ENCODE measurements at places on chromosomes 1 and 21. TPM values are rescaled to one million over a fixed set of nuclear protein-coding genes. Genes with fewer than 3 reads are reported as not detected.

Gene HUNK
- total RNA-seq: not detected

Gene DIO1
- total RNA-seq: not detected

Gene LCE1E
- total RNA-seq: not detected

Gene TRNP1
- 52.2 TPM for total RNA-seq

Gene MSH4
- 0.08 TPM for total RNA-seq

Gene RIMS3
- 0.45 TPM for total RNA-seq

Gene KRTAP6-3
- not detected for total RNA-seq

Gene LMX1A
- total RNA-seq: not detected

Gene VPS45
- 31.1 TPM for total RNA-seq

Gene SAMSN1
- not detected for total RNA-seq

Gene KRTAP10-6
- total RNA-seq: not detected

Gene HTR1D
- total RNA-seq: 0.23 TPM

Gene SH2D1B
- total RNA-seq: 3.0 TPM

Gene FALEC
- total RNA-seq: not detected

Gene FMN2
- 2.6 TPM for total RNA-seq

Gene COL11A1
- total RNA-seq: 0.30 TPM

Gene RSPH1
- 0.08 TPM for total RNA-seq

Gene CD160
- total RNA-seq: not detected

Gene KLF17
- total RNA-seq: 0.34 TPM

Gene NIBAN1
- 76.5 TPM for total RNA-seq

Gene S100A9
- not detected for total RNA-seq

Gene ISG15
- total RNA-seq: 29.1 TPM

Gene FAM177B
- total RNA-seq: not detected

Gene ICOSLG
- 0.27 TPM for total RNA-seq

Gene CACNA1E
- total RNA-seq: 0.04 TPM

Gene BRINP2
- total RNA-seq: 1.5 TPM

Gene TMEM269
- total RNA-seq: 0.03 TPM

Gene FMO2
- total RNA-seq: not detected

Measured in A375 (cell line).